Vagina (tissue), 2 donors: ENCODE measurements at places on chromosomes 6 and 20. TPM values are rescaled to one million over a fixed set of nuclear protein-coding genes. Genes with fewer than 3 reads are reported as not detected.

MYT1 gene
- not detected for total RNA-seq

DNA sequence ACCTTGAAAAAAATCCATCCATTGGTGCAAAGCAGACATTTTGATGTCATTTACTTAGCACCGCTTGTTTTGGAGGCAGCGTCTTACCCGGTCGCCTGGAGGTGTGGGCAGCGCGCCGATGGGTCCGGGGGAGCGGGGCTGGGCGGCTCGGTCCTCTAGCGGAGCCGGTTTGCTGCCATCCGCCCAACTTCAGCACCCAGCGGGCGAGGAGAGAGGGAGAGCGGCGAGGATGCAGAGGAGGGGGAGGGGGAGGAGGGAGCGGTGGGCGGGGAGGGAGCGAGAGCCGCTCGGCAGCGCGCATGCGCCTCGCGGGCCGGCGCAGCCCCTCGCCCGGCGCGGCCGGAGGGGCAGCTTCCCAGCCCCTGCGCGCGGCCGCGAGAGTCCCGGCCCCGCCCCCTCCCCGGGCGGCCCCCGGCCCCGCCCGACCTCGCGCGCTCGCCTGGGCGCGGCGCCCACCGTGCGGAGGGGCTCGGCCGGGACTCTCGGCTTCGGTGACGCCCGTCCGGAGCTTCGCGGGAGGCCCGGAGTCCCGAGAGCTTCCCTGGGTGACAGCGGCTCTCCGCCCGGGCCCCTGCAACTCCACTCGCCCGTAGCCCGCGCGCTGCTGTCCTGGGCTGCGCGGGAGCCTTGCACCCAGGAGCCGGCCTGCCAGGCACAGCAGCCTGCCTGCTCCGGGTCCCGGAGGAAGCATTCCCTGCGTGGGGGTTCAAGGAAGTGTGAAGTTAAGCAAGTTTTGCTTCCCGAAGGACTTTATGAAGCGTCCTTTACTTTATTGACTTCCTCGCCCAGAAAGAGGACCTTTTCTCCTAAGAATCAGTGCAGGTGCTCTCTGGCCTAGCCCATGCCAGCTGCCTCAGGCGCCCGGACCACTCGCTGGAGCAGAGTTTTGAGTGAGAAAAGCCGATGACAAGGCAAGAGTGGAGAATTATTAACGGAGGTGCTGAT, at the start of gene RGS17:
Gene RGS17 (minus strand): TSS at position 246 of the 945 bp plus-strand sequence. CDS start 87,264 bp downstream, outside the sequence.
- DNase-seq, result no peak

DNA sequence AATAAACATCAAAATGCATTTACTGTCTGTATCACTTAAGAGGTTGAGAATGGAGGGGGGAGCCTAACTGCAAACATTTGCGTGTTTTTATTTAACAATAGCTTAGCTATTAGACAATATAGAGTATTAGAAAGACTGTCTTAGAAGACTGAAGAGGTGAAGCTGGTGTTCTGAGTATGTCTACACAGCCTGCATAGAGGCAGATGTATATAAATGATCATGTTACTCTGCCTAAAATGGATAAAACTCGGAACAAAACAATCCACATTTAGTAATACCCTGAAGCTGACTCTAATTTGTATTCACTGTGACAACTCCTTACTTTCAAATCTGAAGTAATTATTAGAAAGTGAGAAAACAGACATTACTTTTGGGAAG, 181.9 kb downstream of the GMPR start:
- DNase-seq, result no peak

SLC17A1 gene
- not detected for total RNA-seq

BMP2 gene
- total RNA-seq, result 8.6 TPM

C20orf202 gene
- total RNA-seq, result not detected
